Stimulated activated naive CD4-positive, alpha-beta T cell treated with Interleukin-2 at 50 U/mL for 16 hours (primary cell): ENCODE measurements at places on chromosomes 4 and X.

DNA sequence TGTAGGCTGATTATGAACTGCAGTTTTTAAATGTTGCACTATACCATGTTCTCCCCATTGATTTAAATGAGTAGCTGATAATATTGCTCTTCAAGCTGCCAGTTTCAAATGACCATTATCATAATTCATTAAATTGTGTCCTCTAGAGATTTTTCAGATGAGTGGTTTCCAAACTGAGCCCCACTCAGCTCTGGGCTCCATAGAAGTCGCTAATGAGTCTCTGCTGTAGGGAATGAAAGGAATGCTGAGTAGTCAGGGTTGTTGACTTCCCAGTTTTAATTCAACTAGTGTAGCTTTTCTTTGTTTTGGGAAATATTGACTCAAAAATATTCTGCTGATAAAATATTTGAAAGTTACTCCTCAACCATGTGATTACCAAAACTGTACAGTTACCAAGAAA lies 1081.1 kb downstream of the ARAP2 start:
- DNase-seq = no peak

DNA sequence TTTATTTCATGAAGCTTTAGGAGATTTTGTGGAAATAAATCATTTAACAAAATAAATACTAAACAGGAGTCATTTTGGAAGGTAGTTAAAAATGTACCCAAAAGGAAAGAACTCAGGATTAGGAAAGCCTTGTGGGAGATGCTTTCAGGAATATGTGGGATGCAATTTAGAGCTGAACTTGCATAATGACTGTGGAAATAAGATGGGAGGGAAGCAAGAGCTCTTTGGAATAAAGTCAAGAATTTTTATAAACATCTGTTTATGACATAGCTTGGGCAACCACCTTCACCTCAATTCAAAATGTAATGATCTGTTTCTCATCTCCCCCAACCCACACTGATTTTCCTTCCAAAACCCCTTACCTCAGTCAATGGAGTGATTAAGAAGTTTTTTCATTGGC lies 623.8 kb downstream of the FAT4 start:
- no peak for DNase-seq

GRCh38 chr4:138841343-138841742 lies 174.2 kb upstream of the NOCT start:
- no peak for DNase-seq

DNA sequence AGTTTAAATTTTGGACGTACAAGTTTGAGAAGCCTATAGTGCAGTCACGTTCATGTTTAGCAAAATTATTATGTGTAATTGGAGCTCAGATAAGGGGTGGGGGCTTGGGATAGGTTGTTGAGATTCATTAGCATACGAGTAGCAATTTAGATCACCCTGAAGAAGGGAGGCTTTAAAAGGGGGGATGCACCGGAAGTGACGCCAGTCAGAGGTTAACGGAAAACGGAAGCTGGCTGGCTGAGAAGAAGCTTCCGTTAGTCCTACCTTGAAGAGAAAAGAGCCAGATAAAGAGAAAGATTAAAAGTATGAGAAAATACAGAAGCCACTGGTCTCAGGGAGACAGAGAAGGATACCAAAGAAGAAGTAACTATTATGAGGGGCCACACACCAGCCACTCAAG lies 1.1 kb upstream of the NXT2 start:
- DNase-seq = no peak

DNA sequence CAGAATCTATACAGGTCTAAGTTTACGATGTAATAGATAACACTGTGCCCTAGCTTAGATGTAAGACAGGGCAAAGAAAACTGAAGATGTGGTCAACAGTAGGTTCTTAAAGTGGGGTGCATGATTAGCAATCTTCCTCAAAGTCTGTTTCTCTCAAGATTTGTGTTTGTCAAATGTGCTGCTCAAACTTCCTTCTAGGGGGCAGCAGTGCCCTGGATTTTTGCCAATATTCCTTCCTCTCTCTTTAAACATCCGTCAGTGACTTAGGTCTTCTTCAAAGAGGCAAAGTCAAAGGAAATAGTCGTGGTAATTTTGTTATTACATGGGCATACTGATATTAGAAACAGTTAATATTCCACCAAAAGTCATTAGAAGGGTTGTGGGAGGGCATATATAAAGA lies 4.2 kb upstream of the PDHA2 start:
- DNase-seq = no peak

GRCh38 chr4:176443646-176444409 lies 124.1 kb downstream of the SPCS3 start:
- DNase-seq = no peak

DNA sequence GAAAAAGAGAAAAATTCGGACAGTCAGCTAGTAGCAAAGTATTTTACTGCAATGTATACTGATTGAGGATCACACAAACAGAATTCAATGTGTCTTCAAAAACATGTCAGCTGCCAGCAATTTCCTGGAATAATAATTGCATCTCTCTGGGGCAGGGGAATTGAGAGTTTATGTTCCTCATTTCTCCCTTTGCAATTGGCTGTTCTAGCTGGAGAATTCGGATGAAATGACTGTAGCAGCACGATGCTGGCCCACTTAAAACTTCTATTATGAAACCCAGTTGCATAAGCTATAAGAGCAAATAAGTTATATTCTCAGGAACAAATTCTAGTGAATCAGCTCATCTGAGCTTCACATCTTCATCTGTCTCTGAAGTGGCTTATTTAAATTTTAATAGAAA lies 99.9 kb upstream of the CPEB2 start:
- DNase-seq = no peak

- DNase-seq = no peak
Observed at GRCh38 chr4:3786196-3786869, 20.1 kb downstream of the ADRA2C start.

GRCh38 chrX:11309220-11309619 lies 16.0 kb downstream of the AMELX start:
- no peak for DNase-seq

GRCh38 chrX:154140742-154141141 lies 3.3 kb upstream of the OPN1LW start:
- no peak for DNase-seq

DNA sequence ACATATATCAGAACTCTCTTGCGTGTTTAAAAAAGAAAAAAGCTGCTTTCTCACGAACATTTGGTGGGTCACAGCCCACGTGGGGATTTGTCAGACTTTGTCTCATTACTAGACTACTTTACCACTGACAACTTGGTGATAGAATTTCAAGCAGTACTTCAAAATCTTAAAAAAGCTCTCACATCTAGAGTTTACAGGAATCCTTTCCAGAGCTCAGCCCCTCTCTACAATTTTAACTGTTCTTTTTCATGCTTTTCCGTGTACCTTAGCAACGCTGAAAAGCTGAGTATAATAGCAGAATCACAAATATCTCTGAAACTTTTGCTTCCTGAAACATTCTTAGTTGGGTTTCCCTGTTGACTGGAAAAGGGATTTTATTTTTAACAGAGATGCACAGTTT lies 50.2 kb downstream of the SMAD1 start:
- no peak for DNase-seq

DNA sequence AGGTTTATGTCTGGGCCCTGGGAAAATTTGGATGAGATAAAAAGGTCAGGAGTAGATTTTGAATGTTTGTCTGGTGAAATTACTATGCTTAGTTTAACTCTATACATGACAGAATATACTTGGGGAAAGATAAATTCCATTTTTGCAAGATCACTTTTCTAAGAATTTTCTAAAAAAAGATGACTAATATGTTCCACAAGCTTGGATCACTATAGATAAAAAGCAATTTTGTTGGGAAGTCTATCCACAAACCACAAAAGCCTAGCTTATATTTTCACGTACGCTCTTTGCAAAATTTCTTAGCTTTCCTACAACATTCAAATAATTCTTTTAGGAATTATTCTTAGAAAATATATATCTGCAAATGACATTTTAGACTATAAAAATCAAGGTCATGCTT lies 20.6 kb upstream of the COQ2 start:
- DNase-seq = no peak
